Panc1 (cell line): ENCODE measurements at places on chromosomes 5 and 9. TPM values are rescaled to one million over a fixed set of nuclear protein-coding genes. Genes with fewer than 3 reads are reported as not detected.
A peak's percentile ranks its signal among the peaks of the same experiment; 100 is the strongest.

Gene PRSS3
- 1.0 TPM for total RNA-seq

DNA sequence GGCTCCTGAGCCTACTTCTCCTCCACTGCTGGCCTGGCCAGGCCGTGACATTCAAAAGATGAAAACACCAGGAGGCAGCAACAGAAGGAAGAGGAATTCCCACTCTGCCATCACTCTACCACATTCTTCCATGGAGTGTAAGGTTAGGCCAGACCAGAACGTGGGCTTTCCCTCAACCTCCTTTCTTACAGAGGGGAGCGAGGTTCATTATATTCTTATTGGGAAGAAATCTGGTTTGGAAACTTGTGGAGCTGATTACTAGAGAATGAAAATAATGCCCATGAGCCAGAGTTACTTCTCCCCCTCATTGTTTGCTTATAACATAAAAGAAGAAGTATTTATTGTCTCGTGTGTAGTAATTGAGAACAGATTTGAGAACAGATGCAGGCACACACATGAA, 136.3 kb upstream of the BASP1 start:
- no peak for DNase-seq

DNA sequence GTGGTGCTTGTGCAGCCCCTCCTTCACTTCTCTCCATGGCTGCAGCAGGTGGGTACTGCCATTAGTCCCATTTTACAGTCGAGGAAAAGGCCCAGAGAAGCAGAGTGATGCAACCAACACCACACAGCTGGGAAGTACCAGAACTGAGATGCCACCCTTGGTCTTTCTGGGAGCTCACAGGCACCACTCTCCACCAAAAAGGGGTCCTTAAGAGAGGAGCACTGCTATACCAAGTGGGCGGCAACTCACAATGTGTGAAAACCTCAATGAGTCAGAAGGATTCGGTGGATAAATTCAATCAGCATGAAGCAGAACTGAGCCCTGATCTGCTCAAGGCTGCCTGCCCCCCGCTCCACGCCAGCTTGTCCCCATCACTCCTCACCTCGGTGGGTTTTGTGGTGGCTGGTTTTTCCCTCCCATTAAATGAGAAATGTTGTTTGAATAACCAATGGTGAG, 213.7 kb downstream of the FSTL4 start:
- no peak for DNase-seq

DNA sequence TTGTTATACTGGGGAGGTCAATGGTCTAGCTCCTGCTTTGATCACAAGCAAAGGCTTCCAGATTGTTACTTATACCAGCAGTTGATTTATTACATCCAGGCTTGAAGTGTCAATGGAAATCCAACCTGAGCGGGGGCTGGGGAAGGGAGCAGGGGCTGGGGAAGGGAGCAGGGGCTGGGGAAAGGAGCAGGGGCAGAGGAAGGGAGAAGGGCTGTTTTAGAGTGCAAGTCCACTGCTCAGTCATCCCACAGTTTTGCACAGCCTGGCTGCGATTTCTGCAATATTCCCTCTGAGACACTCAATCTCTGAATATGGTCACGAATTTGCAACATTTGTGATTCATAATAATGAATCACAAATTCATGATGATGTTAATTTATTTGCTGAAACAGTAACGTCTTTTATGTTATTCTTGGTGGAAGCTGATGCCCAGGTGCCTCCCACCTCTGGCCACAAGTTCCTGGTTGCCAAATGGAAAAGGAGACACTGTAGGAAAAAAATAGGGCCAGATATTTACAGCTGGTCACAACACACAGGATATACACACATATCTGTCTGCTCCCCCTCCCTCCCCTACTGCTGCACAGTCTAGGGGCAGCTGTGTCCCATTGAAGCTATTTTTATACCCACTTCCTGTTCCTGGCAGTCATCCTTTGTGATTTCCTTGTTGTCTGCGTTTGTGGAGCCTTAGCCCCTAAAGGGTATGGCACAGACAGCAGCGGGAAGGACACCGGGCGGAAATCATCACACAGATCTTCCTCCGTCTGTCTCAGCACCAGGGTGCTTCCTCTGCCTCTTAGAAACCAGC, 325.1 kb downstream of the GADD45G start:
- DNase-seq, result no peak

- DNase-seq, result no peak
Observed at GRCh38 chr5:39519079-39519478, 94.3 kb upstream of the DAB2 start.

- no peak for DNase-seq
Observed at GRCh38 chr9:34652602-34653000, 616 bp downstream of the IL11RA start.

DNA sequence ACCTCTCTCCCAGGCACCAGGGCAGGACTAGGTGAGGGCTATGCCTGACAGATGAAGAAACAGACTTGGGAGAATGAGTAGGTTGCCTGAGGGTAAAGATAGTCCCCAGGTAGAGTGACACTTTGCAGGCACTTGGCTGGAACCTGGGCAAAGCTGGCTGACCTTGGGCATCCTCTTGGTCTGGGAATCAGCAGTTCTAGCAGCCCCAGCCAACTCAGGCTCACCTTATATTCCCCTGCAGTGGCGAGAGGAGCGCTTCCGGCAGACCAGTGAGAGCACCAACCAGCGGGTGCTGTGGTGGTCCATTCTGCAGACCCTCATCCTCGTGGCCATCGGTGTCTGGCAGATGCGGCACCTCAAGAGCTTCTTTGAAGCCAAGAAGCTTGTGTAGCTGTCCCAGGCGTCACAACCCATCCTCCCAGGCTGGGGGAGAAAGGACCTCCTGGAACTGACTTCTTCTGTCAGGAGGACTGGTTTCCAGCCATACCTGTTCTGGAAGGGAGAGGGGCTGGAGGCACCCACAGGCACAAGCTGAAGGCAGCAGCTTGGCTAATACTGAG, 3.1 kb downstream of the TMED9 start:
- no peak for DNase-seq

- DNase-seq, result no peak
Observed at GRCh38 chr9:130843049-130843908, 8.2 kb downstream of the ABL1 start.

GRCh38 chr5:135063056-135063445, 29.0 kb upstream of the PITX1 start:
- no peak for DNase-seq

GRCh38 chr9:84000186-84000585, 19.6 kb downstream of the RMI1 start:
- DNase-seq, result no peak

GRCh38 chr9:23662320-23662719, 163.7 kb downstream of the ELAVL2 start:
- DNase-seq, result no peak

Gene ZDHHC11
- 3.0 TPM for total RNA-seq

DNA sequence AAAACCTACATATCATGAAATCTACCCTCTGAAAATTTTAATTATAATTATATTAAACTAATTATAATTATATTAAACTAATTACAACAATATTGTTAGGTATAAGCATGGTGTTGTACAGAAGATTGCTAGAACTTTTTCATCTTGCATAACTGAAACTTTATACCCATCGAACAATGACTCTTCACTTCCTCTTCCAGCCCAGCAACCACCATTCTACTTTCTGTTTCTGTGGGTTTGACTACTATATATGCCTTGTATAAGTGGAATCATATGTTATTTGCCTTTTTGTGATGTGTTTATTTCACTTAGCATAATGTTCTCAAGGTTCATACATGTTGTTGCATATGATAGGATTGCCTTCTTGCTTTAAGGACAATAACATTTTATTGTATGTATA, 274.2 kb upstream of the CCNH start:
- DNase-seq, result no peak

DNA sequence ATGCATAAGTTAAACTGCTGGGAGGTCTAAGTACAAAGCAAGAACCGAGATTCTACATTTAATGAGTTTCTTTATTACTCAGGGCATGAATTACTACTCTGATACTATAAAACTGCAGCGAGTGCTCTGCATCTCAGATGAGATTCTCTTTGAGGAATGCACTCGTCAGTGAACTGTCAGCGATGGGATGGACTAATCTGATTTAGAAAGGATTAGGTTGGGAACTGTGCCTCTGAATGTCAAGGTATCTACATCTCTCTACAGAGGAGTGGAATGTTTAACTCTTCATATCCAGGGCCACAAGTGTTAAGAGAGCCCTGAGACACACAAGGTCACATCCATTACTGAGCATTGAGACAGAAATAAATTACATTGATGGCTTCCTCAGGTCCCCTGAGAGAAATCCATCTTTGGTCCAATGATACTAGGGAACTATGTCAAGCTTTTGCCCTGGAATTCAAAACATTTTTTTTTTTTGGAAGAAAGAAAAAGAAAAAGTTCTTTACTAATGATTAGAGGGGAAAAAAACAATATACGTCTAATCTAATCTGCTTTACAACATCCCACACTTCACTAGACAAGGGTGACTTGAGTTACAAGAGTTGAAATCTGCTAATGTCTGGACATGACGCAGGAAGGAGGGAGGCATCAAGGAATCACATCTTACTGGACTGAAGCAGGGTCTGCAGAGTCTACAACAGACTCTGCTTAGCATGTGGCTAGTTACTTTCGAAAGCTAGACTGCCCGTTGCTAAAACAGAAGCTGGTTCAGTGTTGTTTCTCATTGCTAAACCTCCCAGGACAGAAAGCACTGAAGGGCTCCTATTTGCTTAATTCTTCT, 270.0 kb upstream of the TLE4 start:
- no peak for DNase-seq

DNA sequence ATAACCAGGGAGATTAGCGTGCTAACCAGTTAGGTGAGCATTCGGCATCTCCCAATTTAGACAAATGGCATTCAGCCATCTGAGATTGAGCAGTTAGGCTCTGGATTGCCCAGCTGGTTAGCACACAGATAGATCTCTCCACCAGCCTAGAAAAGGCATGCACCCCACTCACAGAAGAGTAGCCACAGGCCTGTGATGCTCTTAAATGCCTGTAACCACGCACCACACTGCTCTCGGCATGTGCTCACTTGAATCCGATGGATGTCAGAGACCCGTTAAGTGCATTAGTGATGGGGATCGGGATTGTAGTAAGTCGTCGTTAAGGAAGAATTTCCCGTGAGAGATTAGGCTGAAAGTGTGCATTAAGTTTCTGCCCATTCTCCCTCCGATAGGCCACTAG, 23.0 kb downstream of the MARCHF6 start:
- no peak for DNase-seq

DNA sequence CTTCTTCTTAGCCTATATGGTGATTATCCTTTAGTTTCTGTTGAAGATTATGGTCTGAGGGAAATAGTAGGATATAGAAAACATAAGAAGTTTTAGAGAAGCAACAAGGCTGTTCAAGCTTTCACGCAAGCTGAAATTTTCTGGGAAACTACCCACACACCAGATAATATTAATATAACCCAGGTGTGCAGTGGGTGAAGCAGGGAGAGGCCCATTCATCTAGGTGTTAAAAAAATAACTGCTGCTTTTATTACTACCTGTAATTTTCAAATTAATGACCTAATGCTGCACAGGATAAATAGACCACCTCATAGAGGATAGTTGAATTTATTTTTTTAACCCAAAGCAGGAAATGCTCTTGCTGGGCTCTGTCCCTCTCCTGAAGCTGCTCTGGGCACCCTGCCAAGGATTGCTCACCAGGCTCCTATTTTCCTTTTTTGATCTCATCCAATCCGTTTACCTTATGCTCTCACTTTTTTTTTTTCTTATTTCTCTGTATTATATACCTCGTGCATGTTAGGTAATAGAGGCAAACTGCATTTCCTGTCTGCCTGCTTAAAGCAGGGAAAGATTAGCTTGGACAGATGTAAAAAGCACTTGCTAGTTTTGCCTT, 124.3 kb upstream of the SLC12A2 start:
- DNase-seq, result peak; percentile 54

DNA sequence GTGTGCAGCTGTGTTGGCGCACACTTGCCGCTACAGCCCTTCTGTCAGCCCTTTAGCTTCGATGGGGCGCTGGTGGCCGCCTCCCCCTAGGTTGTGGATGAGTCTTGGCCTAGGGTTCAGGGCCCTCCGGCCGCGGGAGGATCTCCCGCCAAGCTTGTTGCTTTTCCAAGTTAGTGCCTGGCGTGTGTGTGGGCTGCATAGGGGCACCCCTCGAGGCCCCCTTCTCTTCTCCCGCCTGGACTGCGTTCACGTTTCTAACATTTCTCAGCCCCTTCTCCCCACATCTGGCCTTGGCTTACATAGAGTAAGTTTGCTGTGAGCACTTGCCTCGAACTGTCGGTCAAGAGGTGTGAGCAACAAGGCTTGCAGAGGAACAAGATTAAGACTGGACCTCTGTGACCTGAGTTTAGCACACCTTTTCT, 413 bp upstream of the OXCT1 start:
- DNase-seq, result no peak

DNA sequence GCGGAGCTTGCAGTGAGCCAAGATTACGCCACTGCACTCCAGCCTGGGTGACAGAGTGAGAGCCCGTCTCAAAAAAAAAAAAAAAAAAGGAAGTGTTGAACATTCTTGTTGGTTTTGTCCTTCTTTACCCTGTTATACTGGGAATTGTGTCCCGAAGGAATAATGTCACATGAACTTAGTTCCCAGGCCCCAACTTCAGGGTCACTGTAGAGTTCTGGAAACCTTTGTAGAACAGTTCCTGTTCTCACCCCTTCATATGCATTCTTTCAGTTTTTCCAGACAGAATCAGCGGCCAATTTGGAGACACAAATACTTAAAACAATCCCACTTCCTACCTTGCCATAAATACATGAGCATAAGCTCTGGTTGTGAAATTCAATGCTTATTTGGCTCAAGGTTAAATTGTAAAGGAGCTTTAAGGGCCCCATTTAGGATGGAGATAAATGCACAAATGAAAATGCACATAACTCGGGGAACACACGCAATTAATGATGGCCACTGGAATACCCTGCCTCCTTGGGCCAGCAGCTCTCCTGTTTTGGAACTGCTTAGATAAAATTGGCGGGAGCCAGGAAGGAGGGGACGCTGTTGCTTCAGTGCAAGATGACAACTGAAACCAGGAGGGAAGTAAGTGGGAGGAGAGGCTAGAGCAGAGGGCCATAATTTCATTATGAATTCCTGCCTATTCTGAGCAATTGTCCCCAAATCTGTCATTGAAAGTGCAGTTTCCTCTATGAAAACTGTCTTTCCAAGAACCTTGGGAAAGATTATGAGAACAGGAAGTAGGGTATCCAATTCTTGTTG, 153.7 kb downstream of the FGF1 start:
- no peak for DNase-seq

- DNase-seq, result no peak
Observed at GRCh38 chr9:92988215-92988768, 41.0 kb downstream of the FGD3 start.

DNA sequence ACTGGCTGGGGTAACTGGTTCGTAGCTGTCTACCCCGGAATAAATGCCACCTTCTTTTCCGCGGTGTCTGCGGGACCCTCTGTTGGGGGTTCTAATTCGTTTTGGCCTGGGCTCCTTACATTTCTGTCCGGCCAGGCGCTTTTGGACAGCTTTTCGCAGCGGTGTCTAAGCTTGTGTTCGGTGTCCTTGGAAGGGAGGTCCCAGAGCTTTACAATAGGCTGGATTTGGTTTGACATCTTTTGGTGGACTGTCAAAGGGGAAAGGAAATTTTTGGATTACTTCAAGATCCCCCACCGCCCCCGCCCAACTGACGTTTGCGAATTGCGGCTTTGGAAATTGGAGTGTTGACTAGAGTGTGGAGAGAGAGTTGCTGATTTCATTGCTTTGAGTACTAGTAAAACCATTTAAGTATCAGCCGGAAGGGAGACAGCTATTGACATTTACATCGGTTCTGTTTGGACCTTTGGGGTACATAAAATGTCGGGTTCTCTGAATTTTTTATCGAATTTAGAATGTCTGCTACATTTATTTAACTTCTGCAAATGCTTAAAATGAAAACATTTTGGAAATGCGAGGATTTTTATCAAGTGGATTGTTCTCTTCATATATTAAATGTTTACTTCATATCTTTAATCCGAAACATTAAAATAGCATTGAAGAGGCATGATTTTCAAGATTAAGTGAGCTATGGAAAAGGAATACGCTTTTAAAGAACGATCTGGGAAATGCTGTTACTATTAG, 4.7 kb upstream of the PURA start:
- DNase-seq, result no peak
